ENCODE measurements at places on chromosomes 3 and 15.

GRCh38 chr3:193980326-193980725, 155.6 kb upstream of the HES1 start:
- ATAC-seq = no peak

DNA sequence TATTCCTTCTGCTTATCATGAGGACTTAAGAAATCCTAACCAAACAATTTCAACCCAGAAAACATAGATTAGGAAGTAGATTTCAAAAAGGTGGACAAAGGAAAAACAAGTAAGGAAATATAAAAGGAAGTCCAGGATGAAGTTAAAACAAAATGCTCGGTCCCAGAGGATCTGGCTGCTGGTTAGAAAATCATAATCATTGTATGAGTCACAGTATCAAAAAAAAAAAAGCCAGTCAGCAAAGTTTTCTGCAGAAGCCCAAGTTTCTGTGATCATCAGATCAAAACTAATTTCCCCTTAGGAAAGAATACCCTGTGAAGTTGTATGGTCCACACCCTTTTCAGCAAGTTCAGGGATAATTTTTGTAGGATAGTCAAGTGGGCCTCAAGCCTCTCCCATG, 43.0 kb upstream of the LRTM1 start:
- no peak for ATAC-seq

DNA sequence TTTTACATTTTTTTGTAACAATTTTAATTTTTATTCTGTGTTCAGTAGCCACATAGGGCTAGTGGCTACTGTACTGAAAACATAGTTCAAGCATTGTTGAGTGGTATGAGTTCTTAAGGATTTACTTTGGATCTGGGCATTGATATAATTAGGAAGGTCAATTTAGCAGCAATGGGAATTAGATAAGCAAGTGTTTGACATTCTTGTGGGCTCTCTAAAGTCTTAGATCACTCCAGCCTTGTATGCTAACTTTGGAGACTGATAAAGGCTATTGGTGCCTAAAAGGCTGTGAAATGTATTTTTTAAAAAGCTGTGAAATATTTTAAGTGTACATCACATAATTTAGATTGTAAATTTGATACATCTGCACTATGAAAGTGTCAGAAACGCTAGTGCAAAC, 2.5 kb upstream of the DNAJC13 start:
- no peak for ATAC-seq

DNA sequence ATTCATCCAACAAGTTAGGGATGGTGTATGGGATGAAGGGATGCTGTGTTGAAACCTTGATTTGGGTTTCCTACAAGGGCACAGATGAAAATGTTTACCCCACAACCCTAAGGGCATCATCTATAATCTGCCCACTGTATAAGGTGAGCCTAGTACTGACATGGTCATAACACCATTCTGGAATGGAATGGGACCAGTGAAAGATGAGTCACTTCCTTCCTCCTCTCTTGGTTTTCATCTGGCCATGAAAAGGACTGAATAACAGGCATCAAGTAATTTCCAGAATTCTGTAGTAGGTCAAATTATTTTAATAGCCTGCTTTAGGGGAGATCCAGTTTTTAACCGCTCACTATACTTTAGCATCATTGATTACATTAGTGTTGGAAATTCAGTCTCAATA, 538.6 kb downstream of the NR2F2 start:
- ATAC-seq = no peak

All from motor neuron (in vitro differentiated cells).